ENCODE measurements at places on chromosomes 5 and 9.

GRCh38 chr9:98094316-98094715, 24.7 kb downstream of the TRIM14 start:
- no peak for DNase-seq

DNA sequence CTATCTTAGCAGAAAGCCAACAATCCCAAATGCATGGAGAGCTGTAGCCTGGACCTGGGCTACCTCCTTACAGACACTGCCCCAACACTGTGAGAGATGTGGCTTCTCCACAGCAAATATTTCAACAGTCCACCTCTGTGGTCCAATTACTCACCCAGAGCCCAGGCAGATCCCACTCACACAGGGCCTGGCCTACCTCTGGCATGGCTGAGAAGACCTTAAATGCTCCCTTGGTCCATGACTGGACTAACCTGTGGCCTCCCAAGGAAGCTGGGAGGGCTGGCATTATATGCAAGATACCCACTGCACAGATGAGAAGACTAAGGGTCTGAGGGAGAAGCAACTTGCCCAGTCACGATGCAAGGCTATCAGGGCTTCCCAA, 22.8 kb upstream of the SLC25A51 start:
- DNase-seq: no peak

GRCh38 chr5:8827696-8828095, 718.2 kb downstream of the SEMA5A start:
- DNase-seq: no peak

DNA sequence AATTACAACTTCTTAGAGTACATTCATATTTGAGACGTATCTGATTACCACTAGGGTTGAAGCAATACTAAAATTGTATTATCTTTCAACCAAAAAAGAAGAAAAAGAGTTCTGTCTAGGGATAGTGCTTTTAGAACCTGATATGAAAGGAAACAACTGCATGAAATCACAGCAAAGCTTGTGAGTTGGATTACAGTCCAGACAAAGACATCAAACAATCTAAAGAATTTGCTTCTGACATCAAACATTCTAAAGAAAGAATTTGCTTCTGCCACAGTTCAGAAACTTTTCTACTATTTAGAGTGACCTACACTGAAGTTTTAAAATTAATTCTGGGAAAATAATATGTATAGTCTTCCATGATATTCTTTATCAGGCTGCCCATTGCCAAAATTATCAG, 1141.1 kb upstream of the ACO1 start:
- no peak for DNase-seq

GRCh38 chr5:150584556-150585335, 55.7 kb upstream of the SYNPO start:
- no peak for DNase-seq

GRCh38 chr5:171745602-171746001, 40.0 kb upstream of the SMIM23 start:
- no peak for DNase-seq

DNA sequence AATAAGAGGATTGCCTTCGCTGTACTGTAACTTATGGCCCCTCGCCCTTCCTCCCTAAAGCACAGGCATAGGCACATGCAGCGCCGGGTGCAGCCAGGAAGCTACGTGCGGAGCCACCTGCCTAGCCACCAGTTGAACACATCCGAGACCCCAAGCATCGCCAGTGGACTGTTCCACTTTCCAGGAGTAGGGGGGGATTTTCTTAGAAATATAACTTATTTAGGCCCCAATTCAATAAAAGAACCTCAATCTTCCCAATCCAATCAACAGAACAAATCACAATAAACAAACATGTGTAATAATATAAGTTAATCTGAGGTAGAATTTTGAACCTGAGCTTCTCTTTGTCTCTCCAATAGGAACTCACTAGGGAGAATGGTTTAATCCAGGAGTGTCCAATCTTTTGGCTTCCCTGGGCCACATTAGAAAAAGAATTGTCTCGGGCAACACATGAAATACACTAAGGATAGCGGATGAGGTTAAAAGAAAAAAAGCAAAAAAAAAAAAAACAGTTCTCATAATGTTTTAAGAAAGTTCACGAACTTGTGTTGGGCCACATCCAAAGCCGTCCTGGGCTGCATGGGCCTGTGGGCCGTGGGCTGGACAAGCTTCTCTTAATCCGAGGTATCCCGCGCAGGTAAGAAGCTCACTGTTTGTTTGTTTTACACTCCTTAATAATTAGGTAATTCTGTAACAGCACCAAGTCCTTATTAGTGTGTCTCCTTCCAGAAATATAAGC, 22.0 kb upstream of the NIPBL start:
- no peak for DNase-seq

GRCh38 chr5:56815658-56816545, 553 bp downstream of the MAP3K1 start:
- peak; percentile 57 for DNase-seq

- no peak for DNase-seq
Measured at GRCh38 chr5:36536616-36537005, 69.8 kb upstream of the SLC1A3 start.

DNA sequence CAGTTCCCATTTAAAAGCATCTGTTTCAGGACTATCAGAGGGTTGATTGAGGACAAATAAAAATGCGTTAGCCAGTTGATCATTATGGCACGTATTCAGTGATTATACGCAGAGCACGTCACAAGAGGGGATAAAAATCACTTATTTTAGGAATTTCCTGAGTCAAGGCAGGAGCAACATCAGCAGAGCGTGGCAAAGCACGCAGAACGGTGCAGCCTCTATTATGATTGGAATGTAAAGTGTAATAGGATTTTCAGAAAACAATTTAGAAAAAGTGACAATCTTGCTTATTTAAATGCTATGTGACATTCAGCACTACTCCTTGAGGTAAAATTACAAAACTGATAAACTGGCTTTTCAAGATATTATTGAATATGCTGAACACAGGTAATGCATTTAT, 413.6 kb upstream of the DAP start:
- no peak for DNase-seq

GRCh38 chr5:139851558-139851957, 56.0 kb downstream of the PSD2 start:
- no peak for DNase-seq

- peak; percentile 9 for DNase-seq
Measured at GRCh38 chr5:112869948-112870347, 8.9 kb downstream of the SRP19 start.

DNA sequence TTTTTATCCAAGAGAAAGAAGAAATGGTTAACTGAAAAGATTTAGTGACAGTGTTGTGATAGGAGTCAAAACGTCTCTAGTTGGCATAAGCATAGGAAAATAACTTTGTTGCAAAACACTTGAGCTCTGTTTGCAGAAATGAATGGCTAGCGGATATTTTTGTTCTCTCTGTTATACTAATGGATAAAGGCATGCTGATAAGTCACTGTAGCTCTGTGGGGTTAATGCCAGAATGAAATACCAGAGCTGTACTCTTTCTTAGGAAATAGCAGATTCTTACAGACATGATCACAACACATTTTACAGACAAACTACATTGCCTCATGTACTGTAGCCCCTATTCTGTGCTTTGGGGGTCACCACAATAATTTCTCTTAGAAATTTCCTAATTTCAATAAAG, 202.8 kb downstream of the DMRTA1 start:
- no peak for DNase-seq

GRCh38 chr5:57211039-57211438, 37.2 kb downstream of the GPBP1 start:
- no peak for DNase-seq

DNA sequence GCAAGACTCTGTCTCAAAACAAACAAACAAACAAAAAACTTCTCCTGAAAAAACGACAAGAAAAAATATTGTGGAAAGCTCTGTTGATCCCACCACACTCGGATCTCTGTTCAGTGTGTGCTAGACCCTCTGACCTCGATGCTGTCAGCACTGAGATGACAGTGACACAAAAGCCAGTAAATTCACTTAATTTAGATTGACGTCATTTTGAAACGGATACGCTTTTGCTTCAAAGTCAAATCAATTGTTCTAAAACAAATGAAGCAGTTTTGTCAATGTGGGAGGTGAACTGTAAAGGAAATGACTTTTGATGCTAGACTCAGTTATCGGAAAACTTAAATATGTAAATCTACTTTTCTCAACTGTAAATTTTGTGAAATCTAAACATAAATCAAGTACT, 26.6 kb downstream of the CCT5 start:
- DNase-seq: no peak

GRCh38 chr5:157877821-157878220, 18.9 kb upstream of the CLINT1 start:
- no peak for DNase-seq

DNA sequence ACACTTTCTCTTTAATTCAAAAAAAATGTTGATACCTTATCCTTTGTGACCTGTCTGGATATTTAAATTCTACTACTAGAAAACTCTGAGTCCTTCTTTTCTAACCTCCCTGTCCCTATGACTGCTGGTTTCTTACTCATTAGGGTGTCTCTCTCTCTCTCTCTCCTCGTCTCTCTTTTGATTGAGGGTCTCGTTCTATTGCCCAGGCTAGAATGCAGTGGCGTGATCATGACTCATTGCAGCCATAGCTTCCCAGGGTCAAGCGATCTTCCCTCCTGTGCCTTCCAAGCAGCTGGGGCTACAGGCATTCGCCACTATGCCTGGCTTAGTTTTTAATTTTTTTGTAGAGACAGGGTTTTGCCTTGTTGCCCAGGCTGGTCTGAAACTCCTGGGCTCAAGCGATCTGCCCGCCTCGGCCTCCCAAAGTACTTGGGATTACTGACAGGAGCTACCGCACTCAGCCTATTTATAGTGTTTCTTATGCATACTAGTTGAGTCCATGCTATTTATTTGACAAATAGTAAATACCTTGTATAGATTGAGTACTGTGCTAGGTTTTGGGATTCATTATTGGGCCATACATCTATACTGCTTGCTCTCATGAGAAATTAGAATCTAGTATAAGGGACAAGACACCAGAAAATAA, 61.9 kb downstream of the NSD1 start:
- DNase-seq: no peak

GRCh38 chr5:8923526-8923925, 622.3 kb downstream of the SEMA5A start:
- DNase-seq: no peak

GRCh38 chr9:97640325-97640724, 6.7 kb downstream of the NCBP1 start:
- no peak for DNase-seq

DNA sequence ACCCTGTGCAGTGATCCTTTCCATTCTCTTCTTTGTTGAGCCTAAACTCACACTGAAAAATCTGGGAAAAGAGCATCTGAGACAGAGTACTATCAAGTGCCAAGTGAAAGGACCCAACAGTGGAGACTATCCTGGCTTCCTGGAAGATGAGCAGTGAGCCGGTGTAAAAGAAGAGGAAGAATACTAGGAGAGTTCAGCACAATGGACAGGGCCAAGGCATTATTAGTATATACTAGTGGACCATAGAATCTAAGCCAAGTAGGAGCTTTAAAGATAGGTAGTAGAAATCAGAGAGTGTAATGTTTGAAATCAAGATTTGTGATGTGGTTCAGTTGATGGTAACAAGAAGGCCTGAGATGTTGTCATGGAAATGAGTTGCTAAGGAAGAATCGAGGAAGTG, 140.8 kb downstream of the CAMK4 start:
- no peak for DNase-seq

- no peak for DNase-seq
Measured at GRCh38 chr5:10711562-10711961, 49.5 kb downstream of the DAP start.

DNA sequence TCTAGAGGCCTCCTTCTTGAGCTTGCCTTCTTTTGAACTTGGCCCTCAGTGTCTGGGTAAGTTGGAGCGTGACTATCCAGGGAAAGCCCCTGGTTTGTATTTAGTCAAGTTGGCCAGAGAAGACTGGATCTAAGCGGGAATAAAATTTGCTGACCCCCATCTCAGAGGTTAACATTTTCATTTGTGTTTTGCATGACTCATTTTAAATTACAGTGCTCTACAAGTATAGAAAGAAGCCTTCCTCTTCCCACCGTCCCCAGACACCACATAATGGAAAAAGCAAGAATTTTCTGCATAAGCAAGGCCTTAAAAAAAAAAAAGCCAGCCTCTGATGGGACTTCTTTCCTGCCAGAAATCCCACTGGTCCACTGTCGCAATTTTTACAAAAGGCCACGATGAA, 27.2 kb downstream of the PIK3R1 start:
- DNase-seq: no peak

DNA sequence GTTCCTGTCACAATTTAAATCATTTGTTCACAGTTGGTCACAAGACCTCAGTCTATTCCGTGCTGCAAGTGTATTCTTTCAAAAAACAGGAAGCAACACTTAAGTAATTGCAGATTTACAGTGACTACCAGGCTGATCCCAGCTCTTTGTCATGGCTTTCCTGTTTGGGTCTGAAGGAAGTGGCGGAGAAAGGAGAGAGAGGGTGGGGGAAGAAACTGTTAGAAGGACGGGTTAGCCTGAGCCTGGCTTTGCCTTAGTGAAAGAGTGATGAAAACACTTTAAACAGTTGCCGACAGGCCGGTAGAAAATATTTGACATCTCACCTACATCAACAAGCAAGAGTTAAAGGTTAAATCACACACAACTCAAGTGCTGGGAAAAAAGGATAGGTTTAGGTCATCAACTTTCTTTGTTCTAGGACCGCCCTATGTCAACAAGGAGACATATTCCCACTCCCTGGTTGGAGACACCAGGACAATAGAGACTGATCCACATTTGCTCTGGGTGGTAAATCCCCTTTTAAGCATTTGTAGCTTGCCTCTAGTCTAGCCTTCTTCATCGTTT, 102.2 kb upstream of the DAB2 start:
- DNase-seq: no peak

DNA sequence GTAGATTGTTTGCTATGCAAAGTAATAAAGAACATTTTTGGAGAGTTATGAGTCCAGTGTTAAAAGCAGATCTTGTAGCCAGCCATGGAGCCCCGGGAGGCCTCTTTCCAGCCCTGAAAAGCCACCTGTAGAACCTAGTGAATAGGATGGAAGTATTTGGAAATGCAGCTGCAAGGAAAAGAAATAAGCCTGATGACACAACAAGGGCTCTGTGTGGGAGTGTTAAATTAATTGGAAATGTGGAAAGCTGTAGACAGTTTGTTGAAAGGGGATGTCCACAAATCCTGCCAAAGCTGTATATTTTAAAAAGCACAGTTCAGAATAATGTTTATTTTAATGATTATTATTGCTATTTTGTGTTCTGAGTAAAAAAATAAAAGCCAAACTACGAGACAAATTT, 152.5 kb upstream of the GHR start:
- DNase-seq: no peak

DNA sequence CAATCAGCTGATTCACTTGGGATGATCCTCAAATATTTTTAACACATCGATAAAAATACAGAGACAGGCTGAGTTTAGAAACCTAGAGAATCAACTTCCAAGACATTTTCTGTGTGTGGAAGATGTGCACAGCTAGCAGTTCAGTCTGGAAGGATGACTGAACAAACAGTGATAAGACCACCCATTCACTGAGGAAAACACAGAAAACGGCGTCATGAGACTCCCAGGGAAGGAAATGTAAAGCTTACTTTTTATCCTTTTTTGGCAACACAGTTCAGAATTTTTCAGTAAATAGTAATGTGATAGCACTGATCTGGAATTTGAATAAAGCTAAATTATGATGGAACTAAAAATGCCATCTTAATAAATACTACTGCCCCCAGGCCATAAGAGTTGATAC, 277.6 kb downstream of the SEMA5A start:
- no peak for DNase-seq
